ENCODE measurements at places on chromosomes 7 and 10. TPM values are rescaled to one million over a fixed set of nuclear protein-coding genes. Genes with fewer than 3 reads are reported as not detected.
A peak's percentile ranks its signal among the peaks of the same experiment; 100 is the strongest.

DNA sequence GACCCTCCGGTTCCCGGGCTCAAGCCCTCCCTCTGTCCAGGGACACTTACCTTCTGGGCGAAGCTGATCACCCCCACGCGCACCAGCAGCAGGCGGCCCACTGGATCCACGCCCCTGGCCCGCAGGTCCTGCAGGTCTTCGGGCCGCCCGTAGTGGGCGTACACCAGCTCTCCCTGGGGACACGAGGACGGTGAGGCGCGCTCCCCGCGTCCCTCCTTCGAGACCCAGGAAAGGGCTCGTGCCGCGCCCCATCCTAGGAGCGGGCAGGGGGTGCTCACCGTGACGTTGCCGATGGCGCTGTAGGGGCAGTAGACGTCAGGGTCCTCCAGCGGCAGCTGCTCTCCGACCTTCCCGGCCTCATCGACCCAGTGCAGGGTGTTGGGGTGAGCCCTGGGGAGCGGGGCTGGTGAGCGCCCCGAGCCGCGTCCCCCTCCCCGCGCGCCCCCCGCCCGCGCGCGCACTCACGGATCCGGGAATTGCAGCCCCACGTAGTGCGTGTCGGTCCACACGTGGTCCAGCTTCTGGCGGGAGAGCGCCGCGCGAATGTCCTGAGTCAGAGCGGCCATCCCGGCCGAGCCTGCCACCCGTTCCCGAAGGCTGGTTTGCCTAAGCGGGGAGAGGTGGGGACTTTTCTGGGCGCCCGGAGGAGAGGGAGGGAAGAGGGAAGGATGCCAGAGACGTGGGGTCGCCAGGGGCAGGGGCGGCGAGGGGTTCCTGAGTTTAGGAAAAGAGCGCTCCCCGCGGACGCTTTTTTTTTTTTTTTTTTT is 8.2 kb downstream of the TFR2 start:
- DNase-seq = peak; percentile 19

DNA sequence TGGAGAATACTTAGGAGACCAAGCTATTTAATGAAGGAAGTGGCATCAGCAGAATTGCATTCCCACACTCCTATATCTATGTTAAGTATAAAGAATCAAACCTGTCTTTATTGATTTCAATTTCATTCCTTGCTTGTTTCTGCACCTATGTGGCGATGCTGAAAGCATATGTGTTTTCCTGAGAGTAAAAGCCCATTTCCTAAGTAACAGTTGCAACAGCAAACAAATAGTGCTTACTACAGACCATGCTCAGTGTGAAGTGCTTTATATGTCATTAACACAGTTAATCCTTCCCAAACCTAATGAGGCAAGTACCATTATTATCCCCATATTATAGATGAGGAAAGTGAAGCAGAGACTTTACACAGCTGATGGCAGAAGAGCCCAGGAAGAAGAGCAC is 552.1 kb downstream of the PARD3 start:
- no peak for DNase-seq

DNA sequence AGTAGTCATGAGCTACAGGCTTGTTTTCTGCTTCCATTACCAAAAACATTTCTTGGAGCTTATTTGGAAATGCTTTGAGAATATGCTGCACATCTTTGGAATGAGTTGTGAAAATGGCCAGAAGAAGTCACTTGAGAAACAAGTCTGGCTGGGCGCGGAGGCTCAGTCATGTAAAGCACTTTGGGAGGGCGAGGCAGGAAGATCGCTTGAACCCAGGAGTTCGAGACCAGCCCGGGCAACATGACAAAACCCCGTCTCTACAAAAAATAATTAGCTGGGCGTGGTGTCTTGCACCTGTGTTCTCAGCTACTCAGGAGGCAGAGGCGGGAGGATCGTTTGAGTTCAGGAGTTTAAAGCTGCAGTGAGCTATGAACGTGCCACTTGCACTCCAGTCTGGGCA is 882 bp upstream of the CHCHD1 start:
- no peak for DNase-seq

CFTR gene
- polyA plus RNA-seq = 0.22 TPM

HILPDA gene
- 8.3 TPM for polyA plus RNA-seq

UCN3 gene
- polyA plus RNA-seq = not detected

Data from heart right ventricle (tissue), 16 donors.